ENCODE measurements at places on chromosomes 12 and 14.

GRCh38 chr12:106152334-106152733, 13.6 kb upstream of the NUAK1 start:
- no peak for DNase-seq

DNA sequence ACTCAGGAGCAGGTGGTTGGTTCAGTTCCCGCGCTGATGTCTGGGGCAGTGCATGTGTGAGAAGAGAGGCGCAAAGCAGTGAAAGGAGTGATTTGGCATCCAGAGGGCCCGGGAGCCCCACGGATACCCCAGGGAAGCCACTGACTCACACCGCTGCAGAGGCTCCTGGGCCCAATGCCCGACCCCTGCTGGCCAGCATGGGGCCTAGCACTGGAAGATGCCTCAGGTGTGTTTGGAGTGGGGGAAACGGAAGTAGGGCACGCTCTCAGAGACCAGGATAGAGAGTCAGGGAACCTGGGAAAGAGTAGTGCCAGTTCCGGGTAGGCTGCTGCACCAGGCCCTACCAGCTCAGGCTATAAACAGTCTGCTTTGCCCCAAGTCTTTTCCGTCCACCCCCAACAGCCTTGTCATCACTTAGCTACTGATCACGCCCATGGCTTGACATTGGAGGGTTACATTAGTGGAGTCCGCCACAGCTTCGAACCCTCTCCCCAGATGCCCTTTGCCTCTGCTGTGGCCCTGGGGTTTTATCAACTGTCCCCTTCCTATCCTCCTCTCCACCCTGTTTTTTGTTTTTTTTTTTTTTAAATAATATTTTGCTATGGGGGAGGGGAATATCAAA, 9.5 kb upstream of the CSAD start:
- peak; percentile 23 for DNase-seq

- peak; percentile 45 for DNase-seq
Observed at GRCh38 chr14:103136388-103137271, 13.4 kb downstream of the TNFAIP2 start.

GRCh38 chr12:132593938-132594358, 16.4 kb downstream of the LRCOL1 start:
- DNase-seq = peak; percentile 97

DNA sequence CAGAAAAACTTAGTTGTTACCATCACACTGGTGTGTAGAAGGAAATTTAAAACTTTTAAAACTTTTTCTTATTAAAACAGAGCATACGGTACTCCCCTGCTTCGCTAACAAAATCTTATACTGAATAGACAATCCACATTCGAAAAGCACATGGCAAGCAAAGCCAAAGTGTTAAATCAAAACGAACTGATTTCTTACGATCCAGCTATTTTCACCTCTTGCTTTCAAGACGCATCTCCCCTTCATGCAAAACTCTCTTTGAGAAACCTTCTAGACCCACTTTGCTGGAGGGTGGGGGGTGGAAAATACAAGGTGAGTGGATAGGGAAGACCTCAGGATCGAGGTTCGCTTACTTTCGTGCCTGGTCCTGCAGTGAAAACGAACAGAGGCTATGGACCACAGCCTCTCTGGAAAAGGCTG, 328 bp downstream of the INTS13 start:
- DNase-seq = no peak

DNA sequence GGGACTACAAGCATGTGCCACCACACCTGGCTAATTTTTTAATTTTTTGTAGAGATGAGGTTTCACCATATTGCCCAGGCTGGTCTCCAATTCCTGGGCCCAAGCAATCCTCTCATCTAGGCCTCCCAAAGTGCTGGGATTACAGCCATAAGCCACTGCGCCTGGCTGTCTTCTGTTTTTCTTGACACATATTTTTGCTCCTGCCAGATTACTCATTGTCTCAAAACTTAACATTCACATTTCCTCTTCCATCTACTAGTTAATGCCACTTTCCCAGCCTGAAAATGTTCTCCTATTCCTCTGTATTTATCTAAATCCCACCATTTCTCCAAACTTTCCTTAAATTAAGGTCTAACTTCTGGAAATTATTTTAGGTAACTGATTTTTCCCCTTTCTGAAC, 36.2 kb upstream of the KCNH3 start:
- no peak for DNase-seq

DNA sequence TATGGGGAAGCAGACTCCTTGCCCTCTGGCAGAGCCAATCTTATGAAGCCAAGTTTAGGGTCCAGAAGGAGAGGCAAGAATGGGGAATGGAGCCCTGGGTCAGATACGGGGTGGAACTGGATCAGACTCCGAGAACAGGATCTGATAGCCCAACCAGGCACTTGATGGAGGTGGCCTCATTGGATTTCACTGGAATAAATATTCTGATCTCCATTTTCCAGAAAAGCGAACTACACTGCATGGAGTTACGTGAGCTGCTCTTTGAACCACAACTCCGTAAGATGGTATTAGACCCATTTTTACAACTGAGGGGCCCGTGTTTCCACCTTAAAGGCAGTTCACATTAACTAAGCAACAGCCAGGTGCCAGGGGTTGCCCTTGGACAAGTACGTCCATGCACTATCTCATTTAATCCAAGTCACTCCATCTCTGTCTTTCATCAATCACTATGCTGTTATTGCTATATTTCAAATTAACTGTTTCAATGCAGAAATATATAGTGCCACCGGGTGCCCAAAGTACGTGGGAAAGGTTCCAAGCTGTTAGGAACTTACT, 155.2 kb downstream of the BCL11B start:
- DNase-seq = no peak

- no peak for DNase-seq
Observed at GRCh38 chr12:95764848-95765247, 25.7 kb downstream of the NTN4 start.

DNA sequence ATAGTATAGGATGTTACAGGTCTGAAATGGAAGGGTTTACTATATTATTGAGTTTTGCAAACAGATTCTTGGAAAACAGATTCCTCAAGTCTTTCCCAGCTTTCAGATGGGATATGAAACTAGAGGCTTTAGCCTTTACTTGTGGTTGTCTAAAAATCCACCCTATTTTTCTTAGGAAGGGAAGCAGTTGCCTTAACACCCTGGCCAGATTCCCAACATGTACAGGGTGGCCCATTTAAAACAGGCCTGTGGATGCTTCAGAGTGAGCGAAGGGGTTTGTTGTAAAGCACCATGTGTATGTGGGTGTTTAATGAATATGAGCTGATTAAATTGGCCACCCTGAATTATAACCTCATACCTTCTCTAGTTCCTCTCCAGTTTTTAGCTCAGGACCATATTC, 415.9 kb downstream of the ZFP36L1 start:
- DNase-seq = no peak

- DNase-seq = no peak
Observed at GRCh38 chr12:480831-481816, 21.4 kb downstream of the B4GALNT3 start.

DNA sequence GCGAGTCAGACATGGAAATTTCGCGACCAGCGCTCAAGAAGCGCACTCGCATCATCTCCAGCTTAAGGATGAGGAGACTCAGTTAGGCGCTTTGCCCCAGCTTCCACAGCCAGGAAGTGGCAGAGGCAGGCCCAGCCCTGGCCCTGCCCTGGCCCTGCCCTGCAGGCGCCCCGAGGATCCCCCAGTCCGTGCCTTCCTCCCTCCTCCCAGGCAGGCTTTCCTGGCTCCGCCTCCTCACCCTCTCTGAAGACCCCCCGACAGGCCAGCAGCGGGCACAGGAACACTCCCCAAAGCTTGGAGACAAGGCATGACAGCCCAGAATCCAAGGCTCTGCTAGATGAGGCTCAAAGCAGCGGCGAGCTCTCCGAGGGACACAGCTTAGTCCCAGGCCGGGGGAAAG, 25.1 kb downstream of the UBR7 start:
- no peak for DNase-seq

DNA sequence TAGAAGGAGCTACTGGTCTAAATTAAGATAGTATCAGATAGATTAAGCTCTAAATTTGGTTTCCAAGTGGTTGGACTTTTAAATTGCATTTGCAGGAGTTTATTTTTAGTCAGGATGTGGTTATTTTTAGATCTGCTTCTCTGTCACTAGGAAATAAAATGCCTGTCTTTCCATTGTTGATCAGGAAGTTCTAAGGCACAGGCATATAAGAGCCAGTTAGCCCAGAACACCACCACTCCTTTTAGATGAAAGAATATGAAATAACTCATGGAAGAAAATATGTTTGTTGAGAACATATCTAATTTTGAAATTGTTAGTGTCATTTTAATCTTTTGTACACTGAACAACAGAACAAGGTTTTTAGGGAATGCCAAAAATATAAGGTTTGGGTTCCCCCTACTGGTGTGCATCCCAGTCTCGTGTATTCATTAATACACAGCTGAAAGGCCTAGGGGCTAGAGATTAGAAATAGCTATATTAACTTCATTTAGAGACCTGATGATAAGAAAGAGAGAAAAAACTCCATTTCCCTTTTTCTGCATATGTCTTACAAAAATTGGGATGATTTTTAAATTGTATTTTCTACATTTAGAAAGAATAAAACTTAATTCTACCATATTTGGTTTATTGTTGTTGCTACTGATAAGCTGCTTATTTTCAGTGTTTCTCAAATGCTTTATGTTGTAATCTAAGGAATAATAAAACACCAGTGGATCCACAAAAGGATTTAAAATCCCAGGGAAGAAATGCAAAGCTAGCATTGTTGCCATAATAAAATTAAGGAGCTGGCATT, 67.2 kb downstream of the RIC8B start:
- peak; percentile 60 for DNase-seq

DNA sequence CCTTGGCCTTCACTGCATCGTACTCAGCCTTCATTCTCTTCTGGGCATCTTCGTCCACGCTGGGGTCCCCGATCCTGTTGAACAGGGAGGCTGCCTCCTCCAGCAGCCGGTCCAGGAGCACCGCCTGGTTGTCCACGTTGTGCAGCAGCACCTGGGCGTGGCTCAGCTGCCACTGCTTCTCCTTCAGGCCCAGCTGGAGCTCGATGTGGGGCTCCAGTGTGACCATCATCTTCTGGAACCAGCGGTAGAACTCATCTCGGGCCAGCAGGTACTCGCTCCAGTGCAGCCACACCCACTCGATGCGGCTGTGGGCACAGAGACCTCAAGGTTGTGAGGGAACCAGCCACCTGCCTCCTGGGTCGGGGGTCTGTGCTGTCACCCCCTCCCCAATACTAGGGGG, 50.5 kb downstream of the SYNE3 start:
- DNase-seq = no peak

DNA sequence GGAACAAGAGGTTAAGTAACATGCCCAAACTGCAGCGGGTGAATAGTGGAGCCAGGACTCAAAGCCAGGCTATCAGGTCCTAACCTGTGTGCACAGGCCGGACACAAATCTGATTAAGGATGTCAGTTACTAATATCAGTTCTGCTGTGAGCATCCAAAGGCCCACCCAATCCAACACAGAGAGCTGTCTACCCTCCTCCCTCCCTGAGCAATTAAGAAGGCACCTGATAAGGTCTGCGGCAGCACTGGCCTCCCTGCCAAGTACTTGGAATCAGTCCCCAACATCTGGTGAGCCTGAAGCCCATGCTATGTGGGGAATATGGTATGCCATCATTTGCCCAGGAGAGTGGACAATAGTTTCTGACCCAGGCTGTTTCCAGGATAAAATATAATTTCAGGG, 3.9 kb downstream of the HEBP1 start:
- no peak for DNase-seq

DNA sequence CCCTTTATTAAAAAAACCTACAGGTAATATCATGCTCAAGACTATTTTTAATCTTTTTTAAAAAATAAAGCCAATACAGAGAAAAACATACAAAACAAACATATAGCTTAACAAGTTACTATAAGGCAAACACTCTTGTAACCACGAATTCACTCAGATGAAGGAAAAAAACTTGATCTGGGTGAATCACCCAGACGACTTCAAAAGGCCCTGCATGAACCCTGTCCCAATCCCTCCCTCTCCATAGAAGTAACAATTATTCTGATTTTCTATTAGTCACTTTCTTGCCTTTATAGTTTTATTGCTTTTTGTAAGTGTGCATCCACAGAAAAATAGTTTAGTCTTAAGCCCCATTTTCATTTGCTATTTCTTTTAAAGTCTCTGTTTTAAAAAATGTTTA, 72.6 kb downstream of the LRP6 start:
- DNase-seq = no peak

- no peak for DNase-seq
Observed at GRCh38 chr12:102010265-102010994, 51.4 kb downstream of the WASHC3 start.

GRCh38 chr12:101470939-101471338, 4.2 kb upstream of the SPIC start:
- no peak for DNase-seq

- no peak for DNase-seq
Observed at GRCh38 chr14:64944041-64944440, 1.5 kb upstream of the GPX2 start.

- no peak for DNase-seq
Observed at GRCh38 chr14:27739657-27740156, 1026.9 kb upstream of the FOXG1 start.

- peak; percentile 95 for DNase-seq
Observed at GRCh38 chr12:55619354-55620138, 17.1 kb upstream of the OR10P1 start.

GRCh38 chr12:94222351-94223084, 74.1 kb downstream of the PLXNC1 start:
- no peak for DNase-seq

Data from NCI-H460 (cell line).